ENCODE measurements at places on chromosomes 7 and 10.

GRCh38 chr10:70007116-70007820 lies 45.4 kb upstream of the MACROH2A2 start:
- DNase-seq, result no peak

GRCh38 chr10:22681783-22682183 lies 32.6 kb downstream of the PIP4K2A start:
- peak; percentile 57 for DNase-seq

DNA sequence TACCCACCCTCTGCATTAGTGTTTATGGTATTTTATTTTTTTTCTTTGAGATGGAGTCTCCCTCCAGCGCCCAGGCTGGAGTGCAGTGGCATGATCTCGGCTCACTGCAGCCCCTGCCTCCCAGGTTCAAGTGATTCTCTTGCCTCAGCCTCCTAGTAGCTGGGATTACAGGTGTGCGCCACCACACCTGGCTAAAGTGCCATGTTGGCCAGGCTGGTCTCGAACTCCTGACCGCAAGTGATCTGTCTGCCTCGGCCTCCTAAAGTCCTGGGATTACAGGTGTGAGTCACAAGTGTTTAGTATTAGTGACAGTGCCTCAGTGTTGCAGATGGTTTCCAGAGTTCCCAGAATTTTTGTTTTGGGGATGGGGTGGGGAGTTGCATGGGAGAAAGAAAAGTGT lies 120.3 kb downstream of the NPY start:
- DNase-seq, result no peak

- DNase-seq, result no peak
Observed at GRCh38 chr10:129741280-129741977, 222.6 kb downstream of the EBF3 start.

GRCh38 chr10:53754596-53755250 lies 982.1 kb upstream of the MBL2 start:
- no peak for DNase-seq

- no peak for DNase-seq
Observed at GRCh38 chr10:123800821-123801220, 90.8 kb downstream of the CPXM2 start.

Measured in T-helper 22 cell (primary cell).